Thoracic aorta (tissue), 2 donors: ENCODE measurements at places on chromosomes 5 and 9. TPM values are rescaled to one million over a fixed set of nuclear protein-coding genes. Genes with fewer than 3 reads are reported as not detected.

Gene SAPCD2
- total RNA-seq = 0.92 TPM

GRCh38 chr9:127873223-127873691 is 4.2 kb downstream of the AK1 start:
- H3K36me3 ChIP-seq = peaks cover 16% of the 10 kb centered on the region
- no peak overlapping the region for H3K4me3 ChIP-seq
- peaks cover 27% of the 10 kb centered on the region for H3K4me1 ChIP-seq
- no peaks in the 10 kb centered on the region for H3K27me3 ChIP-seq

DNA sequence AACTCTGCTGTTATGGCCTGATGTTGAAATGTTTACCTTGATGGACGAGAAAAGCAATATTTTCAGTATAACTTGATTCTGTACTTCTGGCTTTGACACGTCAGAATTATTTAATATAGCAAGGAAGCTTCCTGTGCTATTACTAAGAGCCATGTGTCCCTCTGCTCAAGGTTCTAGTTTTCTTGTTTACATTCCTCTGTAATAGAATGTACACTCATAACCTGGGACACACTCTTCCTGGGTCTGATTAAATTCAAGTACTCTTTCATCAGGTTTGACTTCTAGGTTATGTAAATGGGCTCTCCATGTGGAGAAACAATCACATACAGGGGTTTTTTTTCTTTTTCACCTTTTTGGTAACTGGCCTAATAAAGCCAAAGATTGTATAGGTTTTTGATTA is 33.1 kb downstream of the GTF3C4 start:
- H3K27me3 ChIP-seq = no peaks in the 10 kb centered on the region
- no peaks in the 10 kb centered on the region for H3K36me3 ChIP-seq
- no peak for DNase-seq
- H3K4me1 ChIP-seq = no peaks in the 10 kb centered on the region
- no peak overlapping the region for H3K27ac ChIP-seq

DNA sequence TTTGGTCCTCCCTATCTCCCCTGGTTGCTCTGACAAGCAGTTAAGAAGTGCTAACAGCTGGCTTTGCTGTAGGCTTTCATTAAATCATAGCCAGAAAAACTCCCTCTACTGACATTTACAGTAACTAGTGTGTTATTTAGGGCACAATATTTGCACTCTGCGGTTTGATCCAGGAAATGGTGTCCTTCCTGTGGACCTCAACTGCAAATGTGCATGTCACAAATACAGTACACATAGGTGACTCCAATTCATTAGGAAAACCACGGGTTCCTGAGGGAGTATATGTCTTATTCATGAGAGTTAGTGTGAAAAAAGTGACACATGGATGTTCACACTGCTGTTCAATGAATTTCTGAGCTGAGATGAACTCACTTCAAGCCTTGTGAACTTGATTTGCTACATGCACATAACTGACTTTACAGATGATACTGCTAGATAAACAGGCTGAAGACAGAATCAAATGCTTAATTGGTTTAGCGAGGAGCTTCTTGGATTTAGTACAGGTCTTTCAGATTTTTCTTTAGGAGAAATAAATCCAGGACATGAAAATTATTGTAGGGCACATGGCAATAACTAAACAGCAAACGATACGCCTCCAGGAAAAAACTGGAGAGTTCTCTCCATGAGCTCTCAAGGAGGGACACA is 281.5 kb downstream of the EFNA5 start:
- H3K4me3 ChIP-seq = no peak overlapping the region
- H3K27me3 ChIP-seq = no peaks in the 10 kb centered on the region
- no peaks in the 10 kb centered on the region for H3K36me3 ChIP-seq

- H3K36me3 ChIP-seq = peaks cover 13% of the 10 kb centered on the region
- DNase-seq = no peak
- H3K4me3 ChIP-seq = no peak overlapping the region
- no peak overlapping the region for H3K27ac ChIP-seq
These were observed 88.3 kb downstream of the GIN1 start for GRCh38 chr5:103031607-103032006.
